ENCODE measurements at places on chromosomes 7 and 10. TPM values are rescaled to one million over a fixed set of nuclear protein-coding genes. Genes with fewer than 3 reads are reported as not detected.

Gene SLC26A3
- not detected for total RNA-seq

Gene CTNNA3
- not detected for total RNA-seq

DNA sequence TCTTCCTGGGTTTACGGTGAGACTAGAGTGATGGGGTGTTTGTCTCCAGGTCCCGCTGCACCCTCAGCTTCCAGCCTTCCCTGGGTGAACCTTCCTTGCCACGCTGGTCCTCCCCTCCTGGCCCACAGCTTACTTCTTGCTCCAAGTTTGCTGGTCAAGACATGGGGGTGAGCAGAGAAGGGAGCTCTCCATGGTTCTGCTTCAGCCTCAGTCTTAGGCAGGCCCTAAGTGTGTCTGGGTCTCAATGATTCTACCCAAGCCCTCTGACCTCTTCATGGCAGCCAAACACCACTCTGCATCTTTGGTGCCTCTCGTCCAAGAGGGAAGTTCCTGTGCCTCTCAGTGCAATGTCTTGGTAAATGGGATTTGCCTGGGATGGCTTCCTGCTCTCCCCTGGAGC lies 356.5 kb upstream of the KLF6 start:
- DNase-seq = peak; percentile 74

GRCh38 chr7:142425281-142425680 lies 167.4 kb upstream of the PRSS58 start:
- DNase-seq = no peak

Gene UPK3BL2
- total RNA-seq = 49.4 TPM

GRCh38 chr10:52474265-52474664 lies 160.2 kb downstream of the DKK1 start:
- no peak for DNase-seq

Gene CALML3
- total RNA-seq = not detected

Data from Karpas-422 (cell line).